SK-N-SH (cell line): ENCODE measurements at places on chromosomes 2 and 18. TPM values are rescaled to one million over a fixed set of nuclear protein-coding genes. Genes with fewer than 3 reads are reported as not detected.

GRCh38 chr2:201847481-201847880 lies 41.1 kb downstream of the CDK15 start:
- DNase-seq = no peak
- H3K4me1 ChIP-seq = no peaks in the 10 kb centered on the region; the same call in 1 of the 2 replicates
- no peaks in the 10 kb centered on the region for H3K36me3 ChIP-seq

- no peaks in the 10 kb centered on the region for H3K36me3 ChIP-seq
- H3K27ac ChIP-seq = no peak overlapping the region
- H3K27me3 ChIP-seq = no peaks in the 10 kb centered on the region; the same call in 1 of the 2 replicates
- no peaks in the 10 kb centered on the region for H3K4me1 ChIP-seq
- DNase-seq = no peak
Observed at GRCh38 chr2:113685471-113685870, 58.4 kb downstream of the RABL2A start.

- H3K27me3 ChIP-seq = no peaks in the 10 kb centered on the region; the same call in 1 of the 2 replicates
- DNase-seq = no peak
- H3K4me3 ChIP-seq = no peak within 1 kb of the TSS
- H3K4me1 ChIP-seq = no peaks in the 10 kb centered on the region
Observed at GRCh38 chr2:159904127-159904958, 106.3 kb upstream of the CD302 start.

GRCh38 chr2:205628422-205628821 lies 53.9 kb upstream of the NRP2 start:
- DNase-seq = no peak
- no peak overlapping the region for H3K27ac ChIP-seq
- H3K36me3 ChIP-seq = no peaks in the 10 kb centered on the region
- H3K4me1 ChIP-seq = no peaks in the 10 kb centered on the region
- no peaks in the 10 kb centered on the region for H3K27me3 ChIP-seq

GRCh38 chr18:38330573-38330972 lies 765.0 kb upstream of the CELF4 start:
- no peaks in the 10 kb centered on the region for H3K4me1 ChIP-seq
- no peak for DNase-seq
- H3K27me3 ChIP-seq = no peaks in the 10 kb centered on the region
- H3K27ac ChIP-seq = no peak overlapping the region

GRCh38 chr2:29063056-29063455 lies 11.3 kb downstream of the PCARE start:
- H3K27me3 ChIP-seq = peaks cover 4% of the 10 kb centered on the region; the same call in 1 of the 2 replicates
- H3K4me1 ChIP-seq = peaks cover 49% of the 10 kb centered on the region
- H3K36me3 ChIP-seq = no peaks in the 10 kb centered on the region
- H3K27ac ChIP-seq = no peak overlapping the region

GRCh38 chr2:44851518-44851917 lies 90.0 kb upstream of the SIX3 start:
- no peaks in the 10 kb centered on the region for H3K36me3 ChIP-seq
- no peak for DNase-seq
- no peak overlapping the region for H3K4me3 ChIP-seq
- no peaks in the 10 kb centered on the region for H3K4me1 ChIP-seq
- no peak overlapping the region for H3K27ac ChIP-seq

- no peaks in the 10 kb centered on the region for H3K4me1 ChIP-seq
- H3K36me3 ChIP-seq = no peaks in the 10 kb centered on the region
- H3K27ac ChIP-seq = no peak overlapping the region
- no peak overlapping the region for H3K4me3 ChIP-seq
- no peaks in the 10 kb centered on the region for H3K27me3 ChIP-seq
- DNase-seq = no peak
Observed at GRCh38 chr2:121003391-121003790, 267.7 kb downstream of the GLI2 start.

DNA sequence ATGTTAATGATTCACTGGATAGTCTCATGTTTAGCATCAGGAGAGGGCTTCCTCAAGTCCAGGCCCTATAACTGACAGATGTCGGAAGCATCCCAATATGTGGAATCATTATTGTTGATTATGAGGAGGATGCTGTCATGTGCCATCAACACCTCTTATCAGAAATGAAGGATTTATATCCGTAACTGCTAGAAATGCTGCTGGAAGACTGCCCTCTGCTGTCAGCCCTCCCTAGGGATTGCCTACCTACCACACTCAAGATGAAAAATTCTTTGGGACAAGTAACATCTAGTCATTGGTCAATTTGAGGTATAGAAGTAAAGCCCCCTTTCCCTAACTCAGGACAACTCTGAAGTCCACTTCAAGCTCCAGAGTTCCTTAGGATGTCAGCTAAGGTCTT lies 1166.5 kb upstream of the NXPH2 start:
- no peak overlapping the region for H3K27ac ChIP-seq
- no peaks in the 10 kb centered on the region for H3K36me3 ChIP-seq
- H3K27me3 ChIP-seq = no peaks in the 10 kb centered on the region
- peak; percentile 1 for DNase-seq
- no peak overlapping the region for H3K4me3 ChIP-seq

DNA sequence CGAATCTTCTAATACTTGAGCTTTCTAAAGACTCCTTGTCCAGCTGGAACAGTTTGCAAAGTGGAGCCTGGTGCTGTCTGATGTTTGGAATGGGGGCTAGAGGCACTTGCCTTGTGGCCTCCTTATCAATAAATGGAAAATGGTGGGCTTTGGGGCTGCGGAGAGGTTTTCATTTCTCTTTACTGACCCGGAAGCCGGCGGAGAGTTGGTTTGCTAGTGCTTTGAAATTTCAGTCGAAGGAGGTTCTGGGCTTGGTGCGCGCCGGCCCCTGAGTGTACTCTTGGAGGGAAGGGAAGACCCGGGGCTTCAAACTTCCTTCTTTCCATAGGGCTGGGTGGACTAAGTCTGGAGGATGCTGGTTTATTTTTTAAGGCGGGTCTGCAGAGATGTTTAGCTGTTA lies 714 bp downstream of the RPIA start:
- no peak overlapping the region for H3K27ac ChIP-seq
- no peaks in the 10 kb centered on the region for H3K4me1 ChIP-seq
- H3K36me3 ChIP-seq = no peaks in the 10 kb centered on the region
- H3K27me3 ChIP-seq = no peaks in the 10 kb centered on the region
- peak; percentile 33 for DNase-seq

DNA sequence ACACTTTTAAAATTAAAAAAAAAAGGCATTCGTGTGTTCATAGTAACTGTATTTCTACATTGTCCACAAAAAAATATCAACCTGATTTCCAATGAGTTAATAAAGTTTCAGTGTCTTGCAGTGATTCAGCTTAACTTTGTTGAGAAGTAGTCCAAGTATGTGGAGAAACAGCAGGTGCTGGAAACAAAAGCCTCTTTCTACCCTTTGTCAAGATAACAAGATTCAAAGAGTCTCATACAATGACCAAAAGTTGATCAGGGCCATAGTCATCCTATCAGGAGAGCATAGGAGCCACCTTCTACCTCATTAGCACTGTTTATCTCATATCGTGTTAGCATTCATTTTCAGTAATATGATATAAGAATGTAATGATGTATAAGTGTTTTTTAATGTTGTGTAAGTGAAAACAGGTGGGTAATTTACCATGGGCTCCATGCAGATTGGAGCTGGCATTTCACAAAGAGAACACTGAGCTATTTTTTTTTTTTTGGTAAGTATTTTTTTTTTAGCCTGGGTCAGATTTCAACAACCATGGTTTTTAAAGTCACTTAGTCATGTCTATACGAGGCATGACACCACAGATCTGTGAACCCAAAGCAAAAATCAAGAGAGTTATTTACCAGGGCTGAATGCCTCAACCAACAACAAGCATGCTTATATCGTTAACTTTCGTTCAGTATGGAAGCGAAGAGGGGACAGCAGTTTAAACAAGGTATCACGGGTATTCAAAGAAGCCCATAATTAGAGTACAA lies 165.0 kb upstream of the ZNF521 start:
- no peak overlapping the region for H3K4me3 ChIP-seq
- no peaks in the 10 kb centered on the region for H3K36me3 ChIP-seq
- no peaks in the 10 kb centered on the region for H3K27me3 ChIP-seq

DNA sequence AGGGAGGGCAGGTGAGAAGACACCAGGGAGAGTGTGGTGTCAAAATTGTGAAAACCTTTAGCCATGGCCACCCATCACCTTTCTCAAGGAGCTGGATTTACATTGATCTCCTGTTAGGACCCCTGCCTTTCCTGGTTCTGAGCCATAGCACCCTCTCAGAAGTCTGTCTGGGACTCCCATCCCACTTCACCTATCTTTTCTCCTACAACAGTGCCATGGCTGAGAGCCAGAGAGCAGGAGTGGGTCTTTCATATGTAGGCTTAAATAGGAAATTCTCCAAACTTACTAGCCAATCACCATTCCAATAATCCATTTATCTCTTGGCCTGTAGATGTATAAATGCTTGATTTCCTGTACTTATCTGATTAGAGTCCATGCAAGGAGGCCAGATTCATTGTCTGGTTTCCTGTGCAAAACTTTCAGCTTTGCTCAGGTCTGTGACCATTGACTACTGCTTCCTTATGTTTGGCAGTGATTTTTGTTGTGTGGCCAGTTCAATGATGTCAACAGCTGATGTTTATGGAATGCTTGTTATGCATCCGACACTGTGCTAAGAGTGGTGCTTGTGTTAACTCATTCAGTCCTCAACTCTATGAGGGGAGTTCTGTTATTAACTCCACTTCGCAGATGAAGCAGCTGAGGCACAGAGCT lies 57.6 kb upstream of the IGFBP5 start:
- H3K4me3 ChIP-seq = no peak overlapping the region
- no peak overlapping the region; the same call in 1 of the 2 replicates for H3K27ac ChIP-seq
- DNase-seq = no peak

DNA sequence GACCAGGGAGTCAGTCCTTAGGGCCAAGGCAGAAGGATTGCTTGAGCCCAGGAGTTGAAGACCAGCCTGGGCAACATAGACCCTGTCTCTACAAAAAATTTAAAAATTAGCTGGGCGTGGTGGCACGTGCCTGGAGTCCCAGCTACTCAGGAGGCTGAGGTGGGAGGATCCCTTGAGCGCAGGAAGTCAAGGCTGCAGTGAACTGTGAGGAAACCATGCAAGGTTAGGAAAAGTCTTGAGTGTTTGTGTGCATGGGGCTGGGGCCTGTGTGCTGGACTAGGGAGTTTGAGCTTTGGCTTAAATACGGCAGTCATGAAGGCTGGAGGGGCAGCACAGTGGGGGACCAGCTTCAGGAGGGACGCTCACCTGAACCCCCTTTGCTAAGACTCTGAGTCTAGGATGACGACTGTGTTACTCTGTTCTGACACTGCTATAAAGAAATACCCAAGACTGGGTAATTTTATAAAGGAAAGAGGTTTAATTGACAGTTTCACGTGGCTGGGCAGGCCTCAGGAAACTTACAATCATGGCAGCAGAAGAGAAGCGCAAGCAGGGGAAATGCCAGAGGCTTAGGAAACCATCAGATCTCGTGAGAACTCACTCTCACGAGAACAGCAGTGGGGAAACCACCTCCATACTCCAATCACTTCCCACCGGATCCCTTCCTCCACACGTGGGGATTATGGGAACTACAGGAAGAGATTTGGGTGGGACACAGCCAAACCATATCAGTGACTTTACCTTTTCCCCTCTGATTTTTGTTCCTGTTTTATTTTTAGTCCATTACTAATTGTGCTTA lies 39.4 kb downstream of the GORASP2 start:
- H3K36me3 ChIP-seq = peaks cover 33% of the 10 kb centered on the region
- no peak overlapping the region for H3K4me3 ChIP-seq
- no peaks in the 10 kb centered on the region for H3K27me3 ChIP-seq
- H3K27ac ChIP-seq = no peak overlapping the region
- peaks cover 14% of the 10 kb centered on the region; the same call in 1 of the 2 replicates for H3K4me1 ChIP-seq
- DNase-seq = no peak

GRCh38 chr18:13318731-13319501 lies 100.4 kb downstream of the LDLRAD4 start:
- H3K4me1 ChIP-seq = peaks cover 8% of the 10 kb centered on the region; the same call in 1 of the 2 replicates
- no peak for DNase-seq
- H3K4me3 ChIP-seq = no peak overlapping the region
- H3K36me3 ChIP-seq = no peaks in the 10 kb centered on the region
- H3K27ac ChIP-seq = no peak overlapping the region
- H3K27me3 ChIP-seq = no peaks in the 10 kb centered on the region

DNA sequence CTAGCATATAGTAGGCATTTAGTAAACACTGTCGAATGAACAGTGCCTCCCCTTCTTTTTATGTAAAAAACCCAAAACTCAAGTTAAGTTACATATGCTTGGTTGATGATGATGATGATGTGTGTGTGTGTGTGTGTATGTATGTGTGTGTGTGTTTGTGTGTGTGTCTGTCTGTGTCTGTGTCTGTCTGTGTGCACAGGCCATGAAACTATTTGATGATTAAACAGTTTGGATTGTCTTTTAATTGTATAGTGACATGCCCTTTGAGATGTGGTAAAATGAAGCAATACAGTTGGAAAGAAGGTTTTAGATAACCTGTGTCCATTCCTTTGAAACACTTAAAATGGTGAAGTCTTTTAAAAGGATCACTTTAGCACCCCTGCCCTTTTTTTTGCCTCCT lies 105.6 kb downstream of the MAP4K4 start:
- no peak for DNase-seq
- H3K36me3 ChIP-seq = no peaks in the 10 kb centered on the region
- H3K4me3 ChIP-seq = no peak overlapping the region
- no peaks in the 10 kb centered on the region for H3K27me3 ChIP-seq
- H3K4me1 ChIP-seq = peaks cover 46% of the 10 kb centered on the region
- peak overlapping the region; percentile 93; the same call in 1 of the 2 replicates for H3K27ac ChIP-seq

- H3K4me1 ChIP-seq = no peaks in the 10 kb centered on the region; the same call in 1 of the 2 replicates
- no peaks in the 10 kb centered on the region for H3K36me3 ChIP-seq
- no peaks in the 10 kb centered on the region for H3K27me3 ChIP-seq
- H3K27ac ChIP-seq = peak overlapping the region; percentile 37; the same call in 1 of the 2 replicates
- no peak for DNase-seq
Observed at GRCh38 chr2:181780047-181780651, 99.8 kb upstream of the NEUROD1 start.

GRCh38 chr2:120673571-120674061 lies 62.1 kb upstream of the GLI2 start:
- no peak overlapping the region for H3K27ac ChIP-seq
- peaks cover 8% of the 10 kb centered on the region; the same call in 1 of the 2 replicates for H3K27me3 ChIP-seq
- no peak overlapping the region for H3K4me3 ChIP-seq
- peaks cover 16% of the 10 kb centered on the region for H3K4me1 ChIP-seq
- peak; percentile 66 for DNase-seq
- no peaks in the 10 kb centered on the region for H3K36me3 ChIP-seq

- no peaks in the 10 kb centered on the region for H3K4me1 ChIP-seq
- H3K27ac ChIP-seq = no peak overlapping the region
- no peak overlapping the region for H3K4me3 ChIP-seq
- H3K27me3 ChIP-seq = no peaks in the 10 kb centered on the region
- DNase-seq = no peak
Observed at GRCh38 chr2:1477196-1478040, 64.2 kb downstream of the TPO start.

DNA sequence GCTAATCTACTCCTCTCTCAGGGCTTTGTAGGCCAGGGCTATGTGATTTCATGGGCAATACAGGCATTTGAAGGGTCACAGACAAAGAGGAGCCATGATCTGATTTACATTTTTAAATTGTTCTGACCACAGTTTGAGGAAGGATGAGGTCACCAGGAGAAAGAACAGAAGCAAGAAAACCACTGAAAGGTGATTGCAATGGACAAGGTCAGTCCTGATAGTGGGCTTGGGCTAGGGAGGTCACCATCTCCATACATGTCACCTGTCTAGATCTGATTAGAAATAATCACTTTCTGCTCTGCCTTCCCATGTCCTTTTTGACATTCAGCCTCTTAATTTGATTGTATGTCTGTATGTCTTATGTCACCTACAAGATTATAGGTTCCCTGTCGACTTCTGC lies 248.9 kb upstream of the CWC22 start:
- H3K4me1 ChIP-seq = no peaks in the 10 kb centered on the region
- H3K27me3 ChIP-seq = no peaks in the 10 kb centered on the region
- no peak for DNase-seq
- H3K36me3 ChIP-seq = no peaks in the 10 kb centered on the region

SLC9A4 gene
- 0.07 and 0.11 TPM in 2 replicates for polyA plus RNA-seq

REG3G gene
- polyA plus RNA-seq = not detected in 2 replicates

SLC4A5 gene
- polyA plus RNA-seq = 0.25 and 1.1 TPM in 2 replicates

SP140 gene
- 0.71 and 0.75 TPM in 2 replicates for polyA plus RNA-seq

SERPINB7 gene
- 99.5 and 170 TPM in 2 replicates for polyA plus RNA-seq

CD226 gene
- polyA plus RNA-seq = 0.31 and 0.56 TPM in 2 replicates
